ENCODE measurements at places on chromosomes 4 and X.

DNA sequence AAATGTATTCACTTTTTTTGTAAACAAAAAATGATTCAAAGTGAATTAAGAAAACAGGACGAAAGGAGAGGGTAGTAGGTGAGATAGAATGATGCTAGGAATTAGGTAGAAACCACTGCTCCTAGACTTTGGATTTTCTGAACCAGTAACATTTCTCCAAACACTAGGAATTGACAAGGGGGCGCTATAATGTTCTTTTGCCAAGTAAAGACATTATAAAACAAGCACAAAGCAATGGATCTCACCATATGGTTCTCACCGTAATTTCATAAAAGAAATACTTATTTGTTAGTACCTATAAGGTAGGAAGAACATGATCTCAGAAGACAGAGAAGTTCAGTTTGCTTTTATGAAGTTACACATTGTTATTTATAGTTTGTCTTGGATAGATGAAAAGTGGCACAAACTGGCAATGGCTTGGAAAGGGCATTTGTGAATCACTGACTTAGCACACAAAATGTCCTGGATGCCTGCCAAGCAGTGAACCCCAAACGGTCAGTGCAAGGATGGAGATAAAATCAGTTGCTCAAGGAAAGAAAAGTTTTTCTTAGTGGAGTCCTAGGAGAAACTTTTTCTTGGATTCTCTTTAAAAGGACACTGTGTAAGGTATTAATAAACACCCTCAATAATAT is 8.1 kb upstream of the TBC1D1 start:
- no peak for DNase-seq

DNA sequence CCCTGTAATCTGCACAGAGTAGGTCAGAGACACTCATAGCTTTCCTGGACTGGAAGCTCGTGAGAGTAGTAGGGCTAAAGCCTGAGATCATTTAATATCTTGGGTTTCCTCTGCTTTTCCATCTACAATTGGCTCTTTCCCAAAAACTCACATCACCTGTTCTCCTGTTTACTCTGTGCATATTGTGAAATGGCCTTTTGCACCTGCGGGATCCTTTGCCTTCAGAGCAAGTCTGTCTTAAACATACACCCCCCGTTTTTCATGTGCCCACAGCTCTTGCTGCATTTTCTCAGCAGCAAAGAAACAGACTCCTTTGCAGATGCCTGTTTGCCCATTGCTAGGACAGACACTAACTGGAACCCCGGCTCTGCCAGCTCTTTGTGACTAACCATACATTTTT is 608.3 kb upstream of the PCDH10 start:
- DNase-seq: no peak

GRCh38 chr4:138301536-138301935 is 59.4 kb upstream of the SLC7A11 start:
- no peak for DNase-seq

DNA sequence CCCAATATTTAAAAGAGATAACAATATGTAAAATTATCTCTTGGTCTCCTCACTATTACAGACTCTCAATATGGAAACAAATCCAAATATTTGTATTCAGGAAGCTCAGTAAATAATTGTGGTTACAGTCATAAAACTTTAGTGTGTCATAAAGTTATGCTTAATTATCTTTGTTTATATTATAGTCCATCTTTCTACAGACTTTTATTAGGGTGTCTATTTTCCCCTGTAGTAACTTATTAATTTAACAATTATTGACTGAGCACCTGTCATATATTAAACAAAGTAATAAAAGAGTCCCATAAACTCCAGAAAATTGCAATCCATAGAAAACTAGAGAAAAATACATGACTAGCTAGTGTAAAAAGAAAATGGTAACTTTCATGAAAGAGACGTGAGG is 61.6 kb upstream of the GPM6A start:
- DNase-seq: no peak

GRCh38 chr4:36601864-36602495 is 320.6 kb downstream of the DTHD1 start:
- DNase-seq: no peak

- no peak for DNase-seq
Observed at GRCh38 chr4:78512357-78512920, 39.1 kb upstream of the ANXA3 start.

DNA sequence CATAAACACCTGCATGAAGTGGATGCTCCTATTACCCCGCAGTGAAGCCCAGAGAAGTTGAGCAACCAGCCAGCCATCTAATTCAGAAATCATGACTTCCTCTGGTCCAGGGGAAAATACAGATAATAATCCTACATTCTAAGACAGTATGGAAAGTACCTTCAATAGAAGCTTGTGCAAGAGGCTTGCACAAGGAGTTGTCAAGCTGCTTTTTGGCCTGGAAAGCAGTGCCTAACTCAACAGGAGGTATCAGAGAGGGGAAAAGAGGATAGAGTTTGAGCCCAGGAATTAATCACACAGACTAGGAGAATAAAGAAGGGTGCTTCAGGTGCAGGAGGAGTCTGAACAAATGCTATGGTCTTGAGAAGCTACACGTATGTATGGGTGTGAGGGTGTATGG is 26.7 kb downstream of the TMEM192 start:
- peak; percentile 62 for DNase-seq

GRCh38 chr4:38128478-38129459 is 168.6 kb downstream of the PTTG2 start:
- DNase-seq: peak; percentile 58

GRCh38 chrX:25389266-25389665 is 373.5 kb upstream of the ARX start:
- DNase-seq: no peak

DNA sequence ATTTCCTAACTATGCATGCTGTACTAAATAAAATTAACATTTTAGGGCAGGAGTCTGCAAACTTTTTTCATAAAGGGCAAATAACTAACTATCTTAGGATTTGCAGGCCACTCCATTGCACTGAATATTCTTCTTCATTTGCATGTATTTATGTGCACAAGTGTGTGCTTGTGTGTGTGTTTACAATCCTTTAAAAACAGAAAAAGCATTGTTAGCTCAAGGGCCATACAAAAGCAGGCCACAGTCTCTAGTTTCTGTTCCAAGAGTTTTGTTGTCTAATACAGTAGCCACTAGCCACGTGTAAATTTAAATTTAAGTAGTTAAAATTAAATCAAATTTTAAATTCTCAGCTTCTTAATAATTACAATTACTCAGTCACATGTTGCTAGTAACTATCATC is 621.8 kb downstream of the TMA16 start:
- DNase-seq: no peak

DNA sequence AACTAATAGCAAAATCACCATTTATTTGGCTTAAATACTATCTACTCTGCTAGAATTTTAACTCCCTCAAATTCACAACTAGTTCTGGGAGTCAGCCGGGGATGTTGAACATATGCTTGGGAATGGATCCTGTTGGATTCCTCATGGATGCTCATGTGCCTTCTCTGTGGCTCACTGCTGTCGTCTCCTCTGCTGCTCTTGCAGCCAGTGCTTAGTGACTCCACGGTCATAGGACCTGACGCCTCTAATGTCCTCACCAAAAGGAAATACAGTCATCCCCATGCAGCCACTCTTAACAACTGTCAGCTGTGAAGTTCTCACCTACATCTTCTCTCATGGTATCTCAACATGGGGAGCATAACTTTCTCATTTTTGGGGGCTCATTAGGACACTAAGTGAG is 59.4 kb downstream of the HMGB2 start:
- DNase-seq: no peak

DNA sequence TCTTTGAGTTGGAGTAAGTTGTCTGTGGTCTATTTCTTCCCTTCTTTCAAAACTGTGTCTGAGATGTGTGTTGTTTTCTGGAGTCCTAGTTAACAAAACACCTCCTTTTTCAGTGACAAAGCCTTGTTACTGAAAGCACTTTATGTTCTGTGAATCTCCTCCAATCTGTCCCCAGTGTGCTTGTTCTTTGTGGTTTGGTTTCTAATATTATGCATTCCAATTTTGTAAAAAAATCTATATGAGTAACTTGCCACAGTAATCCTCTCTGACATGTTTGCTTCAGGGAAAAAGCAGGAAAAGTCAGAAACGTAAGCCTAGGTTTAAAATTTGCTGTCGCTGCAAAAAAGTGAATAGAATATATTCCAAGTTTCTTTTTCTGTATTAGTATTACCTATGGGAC is 12.4 kb downstream of the PRRG1 start:
- DNase-seq: no peak

GRCh38 chrX:147894366-147894963 is 17.3 kb upstream of the FMR1 start:
- no peak for DNase-seq

DNA sequence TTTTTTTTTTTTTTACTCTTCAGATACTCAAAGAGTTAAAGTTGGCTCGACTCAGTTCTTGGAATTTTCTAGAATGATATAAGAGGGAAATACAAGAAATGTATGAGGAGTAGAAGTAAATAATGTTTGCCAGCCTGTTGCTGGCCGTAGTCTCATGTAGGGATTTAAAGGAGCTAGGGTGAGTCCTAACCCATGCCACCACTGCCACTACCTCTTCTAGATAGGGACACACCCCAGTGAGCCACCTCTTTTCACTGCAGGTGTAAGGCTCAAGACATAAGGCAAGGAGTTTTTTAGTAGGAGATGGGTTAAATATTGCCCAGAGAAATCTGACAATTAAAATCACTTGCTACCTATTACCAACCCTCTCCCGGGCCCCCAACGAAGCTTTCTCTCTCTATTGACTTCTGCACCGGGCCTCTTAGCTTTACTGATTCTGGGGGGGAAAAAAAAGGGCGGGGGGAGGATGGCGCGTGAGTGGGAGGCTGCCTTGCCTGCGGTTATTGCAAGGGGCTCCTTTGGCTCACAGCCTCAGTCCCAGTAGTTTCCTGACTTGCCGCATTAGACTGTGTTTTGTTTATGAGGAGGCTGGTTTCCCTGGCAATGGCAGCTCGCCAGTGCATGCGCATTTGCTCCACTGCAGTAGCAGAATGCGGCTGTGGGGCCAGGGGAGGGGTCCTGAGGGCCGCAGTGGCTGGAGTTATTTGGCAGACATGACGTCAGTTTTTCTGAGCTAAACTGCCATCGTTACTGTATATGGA is 3.0 kb downstream of the LINC00632 start:
- no peak for DNase-seq

GRCh38 chr4:1570291-1571164 is 113.6 kb downstream of the FAM53A start:
- no peak for DNase-seq
